Glutamatergic neuron (in vitro differentiated cells): ENCODE measurements at places on chromosomes 16 and 17.
A peak's percentile ranks its signal among the peaks of the same experiment; 100 is the strongest.

DNA sequence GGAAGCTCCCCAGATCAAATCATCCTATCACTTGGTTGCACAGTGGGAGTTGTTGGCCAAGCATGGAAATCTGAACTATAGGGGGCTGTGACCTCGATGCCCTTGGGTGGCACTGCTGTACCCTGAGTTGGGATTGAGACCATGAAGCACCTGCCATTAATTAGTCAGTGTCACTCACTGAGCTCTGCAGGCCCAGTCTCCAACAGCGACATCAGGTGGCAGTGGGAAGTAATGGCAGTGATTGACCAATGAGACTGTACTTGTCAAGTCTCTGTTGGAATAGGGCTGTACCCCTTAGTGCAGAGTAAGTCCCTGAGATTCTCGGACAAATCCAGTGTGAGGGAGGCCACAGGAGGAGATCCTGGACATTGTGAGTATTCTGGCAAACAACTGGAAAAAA is 118.0 kb upstream of the RPL38 start:
- DNase-seq, result no peak

DNA sequence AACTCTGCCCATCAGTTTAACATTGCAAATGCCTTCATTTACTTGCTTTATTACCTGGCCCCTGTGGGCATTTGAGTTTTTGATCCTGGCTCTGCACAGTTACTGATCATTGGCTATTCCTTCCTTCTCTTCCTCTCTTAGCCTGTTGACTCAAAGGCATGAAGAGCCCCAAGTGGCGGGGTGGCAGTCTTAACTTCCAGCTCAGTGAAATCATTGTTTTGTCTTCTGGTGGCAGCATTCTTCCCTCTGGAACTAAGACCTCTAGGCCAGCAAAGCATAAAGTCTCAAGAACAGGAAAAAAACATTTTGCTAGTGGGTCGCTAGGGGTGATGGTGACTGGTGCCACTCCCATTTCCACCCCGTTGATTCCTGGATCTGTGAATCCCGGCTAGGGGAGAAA is 52.3 kb upstream of the MRTFB start:
- no peak for DNase-seq

DNA sequence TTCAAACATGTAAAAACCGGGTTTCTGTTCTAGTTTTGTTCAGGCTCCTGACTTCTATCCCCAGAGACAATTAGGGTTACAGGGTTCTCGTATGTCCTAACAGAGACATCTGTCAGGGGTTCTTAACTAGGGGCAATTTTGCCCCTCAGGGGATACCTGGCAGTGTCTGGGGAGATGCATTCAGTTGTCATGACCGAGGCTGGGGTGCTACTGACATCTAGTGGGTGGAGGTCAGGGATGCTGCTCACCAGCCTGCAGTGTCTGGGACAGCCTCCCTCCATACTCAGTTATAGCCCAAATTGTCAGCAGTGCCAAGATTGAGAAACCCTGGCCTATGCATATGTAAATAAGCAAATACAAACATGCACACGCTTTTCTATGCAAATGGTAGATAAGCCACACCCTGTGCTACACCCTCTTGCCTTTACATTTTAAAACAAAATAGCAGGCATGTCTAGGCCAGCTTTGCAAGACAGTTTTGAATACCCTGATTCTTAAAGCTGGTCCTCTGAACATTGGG is 37.4 kb downstream of the CLEC16A start:
- peak; percentile 41 for DNase-seq

GRCh38 chr16:86585821-86586611 is 7.7 kb downstream of the FOXL1 start:
- DNase-seq, result no peak

- DNase-seq, result no peak
These were observed 171.5 kb downstream of the AXIN2 start for GRCh38 chr17:65389949-65390348.

DNA sequence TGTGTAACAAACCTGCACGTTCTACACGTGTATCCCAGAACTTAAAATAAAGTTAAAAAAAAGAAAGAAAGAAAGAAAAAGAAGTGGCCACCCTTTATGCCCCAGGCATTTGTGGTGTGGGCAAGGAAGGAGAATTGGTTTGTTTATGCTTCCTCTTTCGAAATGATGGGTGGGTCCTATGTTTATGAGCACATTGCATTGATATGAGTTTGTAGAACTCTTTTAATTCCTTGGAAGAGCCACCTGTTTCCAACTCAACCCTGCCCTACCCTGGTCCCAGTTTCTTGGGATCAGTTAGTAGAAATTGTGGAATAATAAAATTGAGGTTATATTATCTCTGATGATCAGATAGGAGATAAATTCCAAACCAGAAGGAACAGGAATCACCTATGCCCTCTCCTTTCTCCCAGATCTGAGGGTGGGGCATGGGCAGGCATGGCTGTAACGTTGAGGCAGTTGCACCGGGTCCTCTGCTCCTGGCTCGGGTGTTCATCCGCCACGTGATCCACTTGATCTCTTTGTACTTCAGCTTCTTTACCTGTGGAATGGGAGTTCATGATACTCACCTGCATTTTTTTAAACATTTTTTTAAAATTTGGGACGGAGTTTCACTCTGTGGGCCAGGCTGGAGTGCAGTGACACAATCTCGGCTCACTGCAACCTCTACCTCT is 15.9 kb downstream of the CHAD start:
- no peak for DNase-seq

GRCh38 chr16:50835358-50836060 is 93.6 kb downstream of the CYLD start:
- DNase-seq, result no peak

GRCh38 chr17:55068862-55069811 is 100.6 kb downstream of the STXBP4 start:
- DNase-seq, result no peak

DNA sequence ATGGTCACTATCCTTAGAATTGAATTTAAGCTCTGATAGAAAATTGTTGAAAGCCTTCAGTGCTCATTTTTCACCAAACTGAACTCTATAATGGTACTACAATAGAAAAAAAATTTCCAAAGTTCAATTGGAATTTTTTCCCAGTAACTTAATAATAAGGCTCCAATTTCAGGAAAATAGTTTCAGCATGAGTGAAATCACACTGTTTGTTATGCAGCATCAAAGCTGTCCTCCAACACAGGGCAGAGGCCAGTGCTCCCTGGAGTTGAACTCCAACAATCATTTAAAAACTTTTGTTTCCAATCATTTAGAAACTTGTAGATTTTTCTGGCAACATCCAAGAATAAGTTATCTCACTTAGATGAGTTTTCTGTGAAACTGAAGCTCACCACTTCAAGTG is 103.1 kb upstream of the HSBP1 start:
- no peak for DNase-seq

- DNase-seq, result no peak
These were observed 2.9 kb upstream of the CRYBA1 start for GRCh38 chr17:29243792-29244191.

DNA sequence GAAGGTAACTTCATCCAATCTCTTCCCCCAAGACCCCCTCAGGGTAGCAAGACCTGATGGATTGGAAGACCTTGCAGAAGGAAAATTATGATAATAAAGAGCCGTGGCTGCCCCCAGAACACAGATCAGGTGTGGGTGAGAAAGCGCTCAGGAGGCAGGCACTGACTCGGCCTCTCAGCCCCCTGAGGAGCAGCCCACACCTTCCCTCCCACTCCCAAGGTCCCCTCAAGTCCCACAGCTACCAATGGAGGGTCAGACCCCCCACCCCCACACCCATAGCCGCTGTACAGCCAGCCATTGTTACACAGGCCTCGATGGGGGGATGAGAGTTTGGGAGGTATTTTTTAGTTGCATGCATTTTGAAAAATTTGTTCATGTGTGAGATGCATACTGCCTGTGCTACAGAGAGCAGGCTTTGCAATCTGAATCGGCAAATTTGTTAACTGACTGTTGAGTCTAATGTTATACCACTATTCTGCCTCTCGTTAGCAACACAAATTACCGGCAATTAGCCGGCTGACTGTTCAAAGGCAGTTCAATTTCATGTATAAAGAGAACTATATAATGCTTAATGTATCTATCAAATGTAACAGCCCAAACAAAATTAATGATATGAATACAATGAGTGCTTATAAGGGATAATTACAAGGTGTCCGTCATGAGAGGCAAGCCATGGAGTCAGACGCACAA is 211.7 kb downstream of the C16orf78 start:
- no peak for DNase-seq

DNA sequence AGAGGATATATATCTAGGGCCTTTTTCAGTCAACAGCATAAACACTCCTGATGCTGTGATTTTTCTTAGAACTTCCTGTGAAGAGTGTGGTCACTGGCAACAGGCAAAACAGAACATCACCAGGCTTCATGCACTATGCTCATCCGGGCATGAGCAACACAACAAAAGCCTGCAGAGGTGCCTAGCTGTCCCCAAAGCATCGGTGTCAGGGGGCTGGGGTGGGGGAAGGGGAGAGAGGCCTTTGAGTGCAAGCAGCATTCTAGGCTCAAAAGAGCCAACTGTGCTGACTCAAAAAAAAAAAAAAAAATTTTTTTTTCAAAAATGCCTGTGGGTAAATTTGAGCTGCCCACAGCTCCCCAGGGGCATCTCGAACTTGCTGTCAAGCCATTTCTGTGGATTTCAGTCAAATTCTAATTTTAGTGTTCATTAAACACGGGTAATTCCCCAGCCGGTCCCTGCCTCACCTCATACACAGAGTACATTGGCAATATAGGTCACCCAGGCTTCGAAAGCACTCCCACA is 194.6 kb upstream of the DYNLRB2 start:
- DNase-seq, result no peak

- DNase-seq, result no peak
These were observed 82.7 kb downstream of the MAP2K6 start for GRCh38 chr17:69497161-69497560.

DNA sequence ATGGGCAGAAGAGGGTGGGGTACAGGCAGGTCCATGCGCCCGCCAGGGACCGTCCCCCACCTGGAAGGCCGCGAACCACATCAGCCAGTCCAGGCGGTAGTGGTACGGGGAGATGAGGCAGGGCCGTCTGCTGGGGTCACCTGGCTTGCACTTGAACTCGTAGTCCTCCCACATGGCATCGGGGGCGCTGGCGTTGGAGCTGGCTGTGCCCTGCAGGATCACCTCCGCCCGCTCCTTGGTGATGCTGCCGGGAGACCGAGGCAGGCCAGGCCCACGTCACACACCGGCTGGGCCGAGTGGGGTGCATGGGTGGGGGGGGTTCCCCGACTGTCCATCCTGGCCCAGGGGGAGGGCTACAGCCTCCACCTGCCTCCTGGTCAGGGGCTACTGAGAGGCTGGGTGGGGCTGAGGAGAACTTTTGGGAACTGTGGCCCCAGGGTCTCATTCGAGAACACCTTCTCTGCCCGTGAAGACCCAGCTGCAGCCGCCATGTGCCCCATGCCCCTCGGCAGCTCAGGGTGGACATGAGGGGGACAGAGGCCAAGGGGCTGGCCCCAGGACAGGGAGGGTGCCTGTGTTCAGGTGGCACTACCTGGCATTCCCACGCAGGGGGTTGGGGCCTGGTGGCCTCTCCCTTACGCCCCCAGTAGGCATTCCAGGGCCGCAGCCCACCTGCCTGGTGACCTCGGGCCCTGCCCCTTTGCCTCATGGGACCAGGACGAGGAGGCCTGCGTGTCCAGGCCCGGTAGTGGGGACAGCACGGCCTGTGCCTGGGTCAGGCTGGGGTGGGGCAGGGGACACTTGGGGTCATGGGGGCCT is 69.5 kb upstream of the GNG13 start:
- no peak for DNase-seq

DNA sequence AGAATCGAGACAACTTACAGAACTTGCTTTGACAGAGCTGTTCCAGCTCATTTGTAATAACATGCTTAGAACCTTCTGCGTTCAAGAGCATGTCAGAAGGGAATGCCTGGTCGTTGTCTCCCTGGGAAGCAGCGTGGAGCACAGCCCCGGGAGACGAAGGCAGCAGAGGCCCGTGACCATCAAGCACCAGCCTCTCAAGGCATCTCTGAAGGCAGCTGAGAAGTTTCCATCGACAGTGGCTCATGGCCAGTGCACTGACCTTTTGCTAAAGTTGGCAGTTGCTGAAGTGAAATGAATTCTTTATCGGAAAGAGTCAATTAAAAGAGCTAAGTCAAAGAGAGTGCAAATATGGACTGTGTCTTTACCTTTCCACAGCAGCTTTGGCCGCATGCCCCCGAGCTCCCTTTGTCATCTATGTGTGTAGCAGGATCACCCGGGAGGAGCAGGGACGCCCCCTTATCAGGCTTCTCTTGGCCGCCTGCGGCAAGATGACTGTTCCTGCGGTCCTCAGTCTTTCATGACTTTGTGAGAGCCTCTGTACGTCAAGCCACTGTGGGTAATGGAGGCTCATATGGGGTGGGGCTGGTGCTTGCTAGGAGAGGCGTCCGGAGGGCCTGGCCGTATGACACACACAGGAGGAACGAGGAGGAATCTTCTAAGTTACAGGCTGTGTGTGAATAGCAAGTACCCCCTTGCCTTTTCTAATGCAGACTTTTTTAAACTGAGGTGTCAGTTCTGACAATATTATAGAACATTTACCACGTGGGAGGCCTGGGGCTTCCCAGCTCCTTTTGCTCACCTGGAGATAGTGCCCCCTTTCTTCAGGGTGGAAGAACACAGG is 54.2 kb downstream of the LDHD start:
- DNase-seq, result no peak

DNA sequence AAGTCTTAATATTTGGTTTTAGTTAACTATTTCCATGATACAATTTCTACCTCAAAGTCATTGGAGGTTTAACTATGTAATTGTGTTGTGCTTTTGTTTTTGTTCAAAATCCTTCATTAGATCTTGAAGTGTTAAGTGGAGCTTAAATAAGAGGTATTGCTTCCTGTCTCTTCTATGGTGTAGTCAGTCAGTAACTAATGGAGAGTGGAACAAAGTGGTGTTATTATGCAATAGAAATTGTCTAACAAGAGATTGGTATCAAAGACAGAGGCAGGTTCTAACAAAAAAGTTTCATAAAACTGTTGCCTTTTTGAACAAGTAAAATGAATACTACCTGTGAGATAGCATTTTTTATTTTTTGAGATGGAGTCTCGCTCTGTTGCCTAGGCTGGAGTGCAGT is 45.2 kb downstream of the GRB7 start:
- DNase-seq, result no peak
